WTC11 (cell line): ENCODE measurements at places on chromosomes 5 and 9. TPM values are rescaled to one million over a fixed set of nuclear protein-coding genes. Genes with fewer than 3 reads are reported as not detected.

DNA sequence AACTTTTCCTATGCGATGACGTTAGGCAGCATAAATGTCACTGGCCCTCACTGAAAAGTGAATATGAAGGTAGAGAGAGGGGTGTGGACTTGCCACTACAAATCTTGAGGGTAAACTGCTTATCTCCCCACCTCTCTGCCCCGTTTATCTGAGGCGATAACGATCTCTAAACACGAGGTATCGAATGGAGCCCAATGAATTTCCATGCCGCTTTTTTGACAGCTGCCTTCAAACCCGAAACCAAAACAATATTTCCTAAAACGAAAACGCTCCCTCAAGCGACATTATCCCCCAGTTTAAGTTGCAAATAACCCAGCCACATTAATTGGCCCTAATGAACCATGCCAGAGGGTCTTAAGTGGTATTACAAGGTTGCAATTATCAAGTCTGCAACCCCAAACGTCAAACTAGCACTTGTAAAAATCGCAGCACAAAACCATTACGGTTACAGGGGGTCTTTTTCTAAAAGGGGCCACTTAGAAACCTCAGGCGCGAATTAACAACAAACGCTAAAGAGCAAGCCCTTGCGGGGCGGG lies 1.4 kb downstream of the NR3C1 start:
- H3K36me3 ChIP-seq, result no peaks in the 10 kb centered on the region
- no peak overlapping the region for H3K27ac ChIP-seq
- no peak for DNase-seq
- peaks cover 28% of the 10 kb centered on the region for H3K27me3 ChIP-seq

DNA sequence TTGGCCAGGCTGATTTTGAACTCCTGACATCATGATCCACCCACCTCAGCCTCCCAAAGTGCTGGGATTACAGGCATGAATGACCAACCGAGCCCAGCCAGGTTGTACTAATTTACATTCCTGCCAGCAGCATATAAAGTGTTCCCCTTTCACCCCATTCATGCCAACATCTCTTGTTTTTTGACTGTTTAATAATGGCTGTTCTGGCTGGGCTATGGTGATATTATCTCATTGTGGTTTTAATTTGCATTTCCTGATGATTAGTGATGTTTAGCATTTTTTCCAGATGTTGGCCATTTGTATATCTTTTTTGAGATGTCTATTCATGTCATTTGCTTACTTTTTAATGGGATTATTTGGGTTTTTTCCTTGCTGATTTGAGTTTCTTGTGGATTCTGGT lies 87.3 kb downstream of the INVS start:
- H3K27ac ChIP-seq, result no peak overlapping the region
- peaks cover 23% of the 10 kb centered on the region for H3K36me3 ChIP-seq
- H3K27me3 ChIP-seq, result no peaks in the 10 kb centered on the region; the same call in 1 of the 2 replicates
- DNase-seq, result no peak
- H3K4me3 ChIP-seq, result no peak overlapping the region
- H3K4me1 ChIP-seq, result no peaks in the 10 kb centered on the region

DNA sequence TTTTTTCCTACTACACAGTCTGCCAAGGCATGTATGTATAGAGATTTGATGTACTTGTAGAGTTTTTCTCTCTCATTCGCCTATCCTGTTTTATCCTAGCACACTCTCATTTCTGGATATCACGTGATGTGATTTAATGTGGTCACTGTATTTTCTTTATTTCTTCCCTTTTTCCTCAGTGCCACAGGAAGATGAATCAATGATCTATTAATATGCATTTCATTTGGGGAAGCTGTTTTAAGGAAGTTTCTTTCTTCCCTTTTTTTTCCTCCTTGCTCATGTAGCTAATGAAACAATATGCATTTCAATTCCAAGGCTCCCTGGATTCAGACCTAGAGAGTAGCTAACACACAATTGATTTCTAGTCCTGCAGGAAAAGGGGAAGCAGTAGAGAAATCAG lies 506.3 kb upstream of the WWC1 start:
- no peak overlapping the region for H3K4me3 ChIP-seq
- H3K4me1 ChIP-seq, result peaks cover 12% of the 10 kb centered on the region
- no peak overlapping the region for H3K27ac ChIP-seq
- DNase-seq, result no peak
- no peaks in the 10 kb centered on the region for H3K36me3 ChIP-seq

STING1 gene
- total RNA-seq, result 0.37 to 1.6 TPM (median 0.64 TPM) in 3 replicates

PCSK1 gene
- total RNA-seq, result 2.7 to 4.5 TPM (median 3.6 TPM) in 3 replicates

INSYN2B gene
- not detected in 3 replicates for total RNA-seq

AMBP gene
- total RNA-seq, result 3.3 to 3.6 TPM (median 3.5 TPM) in 3 replicates
